ENCODE measurements at places on chromosomes 6 and 20.

DNA sequence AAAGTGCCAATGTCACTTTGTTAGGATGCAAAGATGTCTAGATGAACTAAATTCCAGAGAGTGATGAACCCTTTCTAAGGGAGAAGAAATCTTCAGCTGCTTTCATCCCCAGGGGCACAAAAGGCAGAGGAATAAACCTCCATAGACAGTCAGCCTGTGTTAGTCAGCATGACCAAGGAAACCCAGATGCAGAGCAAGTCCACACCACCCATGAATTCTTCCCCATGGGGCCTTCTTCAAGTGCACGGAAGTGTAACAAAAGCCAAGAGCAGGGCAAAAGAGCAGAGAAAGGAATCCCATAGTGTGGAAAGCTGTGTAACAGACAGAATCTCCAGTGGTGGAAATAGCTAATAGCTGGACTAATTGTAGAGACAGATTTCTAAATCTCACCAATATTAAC lies 50.0 kb downstream of the DCDC2 start:
- no peak for DNase-seq

- no peak for DNase-seq
Observed at GRCh38 chr20:25278636-25279361, 30.9 kb downstream of the PYGB start.

DNA sequence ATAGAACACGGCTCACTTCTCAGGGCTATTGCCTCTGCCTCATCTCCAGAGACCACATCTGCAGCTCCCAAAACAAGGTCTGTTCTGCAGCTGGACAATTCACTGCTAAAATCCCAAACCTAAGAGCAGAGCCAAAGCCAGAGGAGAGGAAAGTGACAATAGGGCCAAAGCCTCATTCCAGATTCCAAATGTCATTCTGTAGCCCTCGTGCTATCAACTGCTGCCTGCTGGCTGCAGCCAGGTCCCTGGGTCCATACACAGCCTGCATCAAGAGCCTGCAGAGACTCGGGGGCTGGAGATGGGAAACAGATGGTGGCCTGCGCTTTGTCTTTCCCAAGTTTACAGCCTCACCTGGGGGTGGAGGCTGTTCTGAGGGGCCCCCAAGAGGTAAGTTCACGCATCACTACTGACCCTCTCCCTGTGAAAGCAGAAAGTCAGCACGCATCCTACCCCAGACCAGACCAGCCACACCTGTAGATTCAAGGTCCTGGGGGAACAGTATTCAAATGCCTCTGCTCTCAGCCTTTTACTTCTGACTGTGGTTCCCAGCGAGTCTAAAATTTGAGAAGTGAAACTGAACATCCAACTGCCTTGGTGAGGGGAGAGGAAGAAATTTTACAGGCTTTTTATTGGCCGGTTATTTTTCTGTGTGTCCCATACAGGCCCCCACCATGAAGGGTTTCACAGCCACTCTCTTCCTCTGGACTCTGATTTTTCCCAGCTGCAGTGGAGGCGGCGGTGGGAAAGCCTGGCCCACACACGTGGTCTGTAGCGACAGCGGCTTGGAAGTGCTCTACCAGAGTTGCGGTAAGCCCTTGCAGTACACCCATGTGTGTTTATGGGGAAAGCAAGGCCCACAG lies at the start of gene LY86:
Gene LY86, plus strand, starts transcription at position 657 of the 860 bp plus-strand sequence. Its CDS starts 15 bp downstream, at position 672.
- no peak for DNase-seq

DNA sequence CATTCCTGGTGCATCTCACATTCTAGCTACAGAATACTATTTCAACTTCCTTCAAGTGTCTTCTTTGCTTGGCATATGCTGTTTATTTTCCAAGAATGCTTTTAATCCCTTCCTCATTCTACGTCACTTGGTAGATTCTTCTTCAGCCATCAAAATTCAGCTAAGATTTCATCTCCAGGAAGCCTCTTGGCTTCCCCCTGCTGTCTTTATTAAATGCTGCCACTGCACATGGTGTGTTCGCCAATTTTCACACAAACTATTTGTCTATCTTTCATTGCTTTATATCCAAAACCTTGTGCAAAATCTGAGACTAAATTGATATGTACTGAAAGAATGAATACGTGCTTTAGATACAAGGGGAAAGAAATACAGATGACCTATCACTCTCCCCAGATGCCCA lies 253.0 kb downstream of the RFPL4B start:
- no peak for DNase-seq

- DNase-seq: no peak
Observed at GRCh38 chr20:6680854-6681253, 86.6 kb upstream of the BMP2 start.

DNA sequence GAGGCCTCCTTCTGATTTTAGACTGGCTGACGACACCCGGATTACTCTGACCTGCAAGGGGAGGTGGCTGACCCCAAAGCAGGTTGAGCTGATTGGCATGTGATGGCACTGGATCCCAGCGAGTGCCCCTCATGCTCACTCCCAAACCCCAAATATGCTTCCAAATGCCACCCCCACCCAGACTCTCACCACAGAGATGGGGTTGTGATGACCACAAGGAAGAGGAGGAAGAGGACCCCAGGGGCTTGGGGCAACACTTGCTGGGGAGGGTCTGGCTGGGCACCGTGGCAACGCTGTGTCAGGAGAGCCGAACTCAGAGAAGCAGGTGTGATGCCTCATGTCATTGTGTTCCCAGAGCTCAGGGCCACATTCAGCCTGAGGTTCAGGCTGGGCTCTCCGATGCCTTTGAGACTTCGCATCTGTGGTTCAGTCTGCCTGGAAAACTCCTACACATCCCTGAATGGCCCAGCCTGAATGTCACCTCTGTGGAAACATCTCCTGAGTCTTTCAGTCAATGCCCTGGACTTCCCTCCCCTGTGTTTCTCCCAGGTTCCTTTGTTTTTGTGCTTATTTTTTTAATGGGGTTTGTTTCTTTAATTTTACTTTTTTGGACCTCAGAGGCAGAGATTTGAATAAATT lies 169.1 kb upstream of the PMEPA1 start:
- no peak for DNase-seq

Data from SW480 (cell line).